ENCODE measurements at places on chromosomes 4 and X.

DNA sequence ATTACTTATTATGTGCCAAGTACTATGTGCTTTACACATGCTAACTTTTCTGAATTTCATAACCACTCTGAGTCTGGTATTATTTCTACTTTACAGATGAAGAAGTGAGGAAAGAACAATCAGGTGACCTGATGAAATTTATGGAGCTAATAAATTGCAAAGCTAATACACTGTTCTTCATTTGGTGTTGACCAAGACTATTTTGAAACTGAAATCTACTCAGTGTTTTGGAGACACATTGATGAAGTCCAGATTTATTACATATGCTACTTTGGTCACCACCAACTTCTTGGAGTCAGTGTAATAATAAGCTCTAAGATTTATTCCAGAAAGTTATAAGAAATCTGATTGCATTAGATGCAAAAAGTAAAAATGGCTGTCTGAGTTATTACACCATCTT is 637.9 kb downstream of the FAT4 start:
- DNase-seq, result no peak

- DNase-seq, result no peak
Observed at GRCh38 chr4:144104509-144105130, 35.9 kb downstream of the GYPA start.

GRCh38 chr4:88106205-88106604 is 52.2 kb downstream of the ABCG2 start:
- no peak for DNase-seq

DNA sequence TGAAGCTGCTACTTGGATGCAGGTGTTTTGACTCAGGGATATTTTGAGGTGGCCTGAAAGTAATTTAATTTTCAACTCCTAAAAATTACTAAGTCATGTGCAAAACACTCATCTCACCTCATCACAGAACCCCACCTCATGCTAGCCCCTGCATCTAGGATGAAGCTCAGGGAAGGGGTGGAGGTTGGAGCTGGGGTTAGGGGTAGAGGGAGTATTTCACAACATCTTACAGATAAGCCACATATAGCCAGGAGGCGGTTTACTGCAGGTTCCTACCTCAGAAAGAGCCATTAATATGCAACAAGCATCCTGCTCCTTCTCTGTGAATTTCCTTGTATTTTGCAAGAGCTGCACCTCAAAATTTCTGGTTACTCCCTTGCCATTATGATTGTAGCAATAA is 70.5 kb upstream of the TSPAN5 start:
- DNase-seq, result no peak

GRCh38 chr4:8321771-8322170 is 52.2 kb downstream of the HTRA3 start:
- no peak for DNase-seq

DNA sequence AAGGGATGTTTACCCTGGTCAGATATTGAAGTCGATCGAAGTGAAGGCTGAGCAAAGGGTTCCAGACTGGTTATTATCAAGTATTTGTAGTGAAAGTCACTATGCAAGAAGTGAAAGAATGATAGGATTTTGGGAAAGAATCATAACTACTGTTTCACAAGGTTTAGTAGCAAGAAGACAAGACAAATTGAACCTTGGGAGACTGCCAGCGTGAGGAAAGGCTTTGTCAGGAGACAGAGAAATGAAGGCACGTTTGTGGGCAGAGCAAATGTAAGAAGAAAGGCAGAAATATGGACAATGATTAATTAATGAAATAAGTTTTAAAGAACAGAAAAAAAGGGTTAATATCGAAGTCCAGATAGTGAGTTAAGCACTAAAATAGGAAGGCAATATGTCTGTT is 456.8 kb downstream of the TRIML1 start:
- no peak for DNase-seq

DNA sequence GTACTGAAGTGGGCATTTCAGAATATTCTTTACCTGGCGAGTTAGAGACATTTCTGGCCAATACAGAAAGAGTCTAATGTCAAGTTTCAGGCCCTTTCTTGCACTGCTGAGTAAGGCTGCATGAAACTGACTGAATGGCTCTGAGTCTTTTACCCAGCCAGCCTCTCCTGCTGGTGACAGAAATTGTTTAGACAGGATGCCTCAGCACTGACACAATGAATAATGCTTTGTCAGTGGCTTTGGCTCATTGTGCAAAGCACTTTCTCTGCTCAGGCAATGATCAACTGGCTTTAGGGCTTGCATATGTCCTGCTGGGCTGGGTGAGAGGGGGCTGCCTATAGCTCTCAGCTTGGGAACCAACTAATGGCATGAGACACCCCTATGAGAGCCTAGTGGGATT is 45.5 kb downstream of the CLNK start:
- no peak for DNase-seq

- DNase-seq, result no peak
Observed at GRCh38 chrX:71930298-71930697, 19.7 kb downstream of the NHSL2 start.

DNA sequence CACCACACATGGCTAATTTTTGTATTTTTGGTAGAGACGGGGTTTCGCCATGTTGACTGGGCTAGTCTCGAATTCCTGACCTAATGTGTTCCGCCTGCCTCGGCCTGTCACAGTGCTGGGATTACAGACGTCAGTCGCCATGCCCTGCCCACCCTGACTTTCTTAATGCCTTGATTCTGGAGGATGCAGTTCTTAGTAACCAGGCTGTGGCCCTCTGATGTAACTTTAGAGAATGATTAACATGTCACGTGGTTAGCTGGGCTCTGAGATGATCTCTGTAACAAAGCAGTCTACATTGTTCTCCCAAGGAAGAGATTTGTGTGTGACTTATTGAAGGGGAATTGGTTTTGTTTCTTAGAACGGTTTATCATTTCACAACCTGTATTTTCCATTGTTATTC is 30.6 kb downstream of the ANK2 start:
- no peak for DNase-seq

DNA sequence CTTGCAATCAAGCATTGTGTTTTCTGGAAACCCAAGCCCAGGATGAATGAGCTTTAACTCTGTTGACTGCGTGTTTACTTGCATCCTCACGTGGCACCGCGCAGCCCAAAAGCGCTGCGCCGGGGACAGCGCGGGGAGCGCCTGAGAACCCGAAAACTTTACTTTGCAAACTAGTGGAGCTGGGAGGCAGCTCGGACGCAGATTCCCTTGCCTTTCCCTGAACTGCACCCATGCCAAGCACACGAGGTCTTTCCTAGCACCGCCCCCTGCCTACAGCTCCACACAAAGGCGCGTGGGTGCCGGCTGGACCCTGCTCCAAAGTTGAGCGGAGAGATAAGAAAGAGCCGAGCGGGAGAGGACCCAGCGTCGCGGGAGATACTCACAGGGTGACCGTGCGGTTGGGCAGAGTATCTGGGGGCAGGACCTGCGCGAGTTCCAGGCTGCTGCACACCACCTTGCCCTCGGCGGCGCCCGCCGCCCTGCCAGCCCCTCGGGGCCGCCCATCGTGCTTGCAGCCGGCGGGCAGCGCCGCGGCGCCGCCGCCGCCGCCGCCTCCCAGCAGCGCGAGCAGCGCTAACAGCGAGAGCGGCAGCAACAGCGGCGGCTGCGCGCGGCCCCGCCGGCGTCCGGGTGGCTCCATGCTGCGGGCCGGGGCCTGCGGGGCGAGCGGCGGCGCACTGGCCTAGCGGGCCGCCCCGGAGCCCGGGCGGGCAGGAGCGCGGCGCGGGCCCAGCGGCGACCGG is 550 bp downstream of the ADGRA3 start:
- DNase-seq, result peak; percentile 50

- DNase-seq, result no peak
Observed at GRCh38 chrX:37485429-37485828, 86.0 kb upstream of the LANCL3 start.

GRCh38 chr4:182528819-182529218 is 285.6 kb downstream of the TENM3 start:
- no peak for DNase-seq

- DNase-seq, result peak; percentile 72
Observed at GRCh38 chr4:182806259-182807252, 110.6 kb downstream of the DCTD start.

GRCh38 chr4:102193145-102193544 is 152.1 kb downstream of the SLC39A8 start:
- DNase-seq, result no peak

DNA sequence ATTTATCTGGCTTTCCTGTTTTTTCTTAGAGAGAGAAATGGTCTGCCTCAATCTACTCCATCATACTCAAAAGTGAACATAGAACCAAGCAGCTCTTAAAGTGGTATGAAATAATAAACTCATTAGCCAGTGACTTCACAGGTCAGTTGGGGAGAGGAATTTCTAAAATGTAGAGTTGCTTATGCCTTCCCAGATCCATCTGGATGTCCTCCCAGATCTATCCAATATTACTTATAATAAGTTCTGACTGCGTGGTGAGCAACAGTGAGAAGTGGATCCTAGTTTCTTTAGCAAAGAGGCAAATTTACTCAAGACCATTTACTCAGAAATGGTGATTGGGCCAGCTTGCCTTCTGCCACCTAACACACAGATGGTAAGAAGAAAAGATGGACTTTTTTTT is 748.0 kb downstream of the PCDH18 start:
- DNase-seq, result no peak

DNA sequence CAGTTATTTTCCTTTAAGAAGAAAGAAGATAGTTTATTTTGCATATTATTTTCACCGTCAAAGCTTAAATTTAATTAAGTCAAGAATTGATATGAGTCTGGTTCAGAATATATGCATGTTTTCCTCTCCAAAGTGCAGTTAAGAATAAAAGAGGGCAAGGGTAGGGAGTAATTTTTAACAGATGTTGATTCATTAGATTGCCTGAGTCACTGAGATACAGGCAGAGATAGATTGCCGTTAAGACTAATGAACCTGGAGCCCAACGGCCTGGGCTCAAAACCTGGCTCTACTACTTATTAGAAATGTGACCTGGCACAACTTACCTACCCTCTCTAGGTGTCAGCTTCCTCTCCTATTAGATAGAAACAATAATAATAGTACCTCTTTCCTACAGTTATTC is 1037.4 kb upstream of the PABPC4L start:
- no peak for DNase-seq

GRCh38 chr4:81030981-81031791 is 678 bp downstream of the BMP3 start:
- DNase-seq, result peak; percentile 5
